ENCODE measurements at places on chromosomes 1 and 21.

DNA sequence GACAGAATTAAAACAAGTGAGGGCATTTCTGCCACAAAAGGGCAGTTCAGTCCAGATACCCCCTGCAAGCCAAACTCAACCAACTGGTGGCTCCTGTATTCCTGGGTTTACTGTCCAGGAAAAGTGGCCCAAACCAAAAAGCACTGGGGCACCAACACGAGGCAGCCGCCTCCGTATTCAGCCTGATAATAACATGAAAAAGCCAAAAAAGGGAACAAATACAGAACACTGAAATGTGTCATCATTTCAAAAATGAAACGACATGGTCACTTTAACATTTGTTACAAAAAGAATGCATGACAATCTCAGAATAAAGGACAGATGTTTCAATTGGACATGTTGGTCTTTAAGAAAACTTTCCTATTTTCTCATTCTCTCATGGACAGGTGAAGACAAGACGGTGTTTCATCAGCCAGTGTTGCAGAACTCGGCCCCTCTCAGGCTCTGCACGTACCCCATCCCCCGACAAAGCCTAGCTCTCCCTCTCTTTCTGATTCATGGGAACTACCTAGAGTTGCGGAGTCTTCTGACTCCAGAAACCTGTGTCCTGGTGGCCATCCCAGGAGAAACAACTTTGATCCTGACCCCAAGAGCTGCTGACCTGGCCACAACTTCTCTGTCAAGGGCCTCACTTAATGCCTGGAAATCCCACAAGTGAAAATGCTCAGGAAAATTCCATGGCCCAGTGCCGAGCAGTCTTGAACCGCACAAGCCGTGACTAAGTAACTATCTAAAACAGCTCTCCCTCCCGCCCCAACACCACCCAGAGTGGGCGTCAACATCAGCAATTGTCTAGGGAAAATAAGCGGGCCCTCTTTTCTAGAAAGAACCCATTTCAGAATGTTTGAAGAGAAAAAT lies 27.1 kb downstream of the ZBTB17 start:
- peak; percentile 56 for ATAC-seq

GRCh38 chr1:32496127-32496526 lies 31.3 kb downstream of the ZBTB8B start:
- ATAC-seq = peak; percentile 54

DNA sequence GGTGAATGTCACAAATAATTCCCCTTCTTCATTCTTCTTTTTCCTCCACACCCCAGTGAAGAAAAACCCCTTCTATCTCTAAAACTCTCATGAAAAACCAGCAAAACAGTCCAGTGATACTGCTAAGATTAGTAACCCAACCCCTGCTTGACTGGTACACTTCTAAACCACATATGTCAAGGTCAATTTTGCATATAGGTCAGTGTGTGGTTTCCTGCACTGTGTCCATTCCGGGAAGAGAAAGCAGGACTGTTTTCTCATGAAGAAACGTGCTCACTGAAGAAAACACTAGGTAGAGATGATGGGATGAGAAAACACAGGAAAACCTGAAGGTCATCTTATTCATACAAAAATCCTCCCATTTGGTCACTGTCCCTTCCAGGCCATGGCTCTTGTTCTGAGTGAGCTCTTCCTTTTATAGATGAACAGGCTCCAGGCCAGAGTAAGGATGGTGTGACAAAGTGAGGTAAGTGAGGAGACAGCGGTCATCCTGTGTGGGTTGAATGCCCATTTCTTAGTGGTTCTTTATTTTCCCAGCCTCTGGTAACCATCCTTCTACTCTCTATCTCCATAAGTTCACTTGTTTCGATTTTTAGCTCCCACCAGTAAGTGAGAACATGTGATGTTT lies 122.7 kb downstream of the FASLG start:
- ATAC-seq = peak; percentile 92

DNA sequence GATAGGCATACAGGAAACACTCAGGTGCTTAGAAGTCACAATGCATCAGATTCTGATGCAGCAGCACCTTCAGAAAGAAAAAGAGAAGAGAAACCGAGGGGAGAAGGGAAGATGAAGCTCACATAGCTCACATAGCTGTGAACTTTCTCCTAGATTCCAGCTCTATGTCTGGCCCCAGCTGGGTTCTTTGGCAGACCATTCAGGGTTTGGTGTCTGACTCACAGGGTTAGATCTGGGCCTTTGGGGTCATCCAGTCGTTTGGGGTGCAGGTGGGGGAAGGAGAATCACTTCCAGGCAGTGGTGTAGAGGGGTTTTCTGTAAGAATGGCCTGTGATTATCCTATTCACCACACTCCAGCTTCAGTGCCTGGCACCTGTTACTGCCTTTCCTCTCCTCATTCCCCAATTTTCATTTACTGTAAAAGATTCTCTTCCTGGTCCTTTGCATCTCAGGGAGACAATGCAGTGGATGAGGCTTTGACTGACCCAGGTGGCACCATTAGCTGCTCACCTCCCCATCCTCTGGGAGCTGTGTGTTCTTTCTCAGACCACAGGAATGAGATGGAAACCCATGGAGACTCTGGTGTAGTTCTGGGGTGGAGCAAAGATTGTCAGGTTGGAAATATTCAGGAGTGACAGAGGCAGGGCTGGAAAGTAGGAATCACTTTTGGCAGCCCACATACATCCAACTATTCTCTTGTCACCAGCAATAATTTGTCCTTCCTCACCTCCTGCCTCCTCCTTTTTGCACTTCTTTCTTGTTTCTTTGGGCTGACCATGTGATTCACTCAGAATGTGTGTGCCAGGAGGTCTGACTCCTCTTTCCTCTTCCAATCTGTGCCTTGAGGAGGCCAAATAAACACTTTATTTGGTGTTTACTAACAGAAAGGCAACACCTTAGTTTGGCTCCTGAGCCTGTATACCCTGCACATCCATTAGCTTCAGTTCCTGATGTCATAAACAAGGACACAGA lies 103.3 kb downstream of the PAPPA2 start:
- no peak for ATAC-seq

All from SK-N-SH treated with all-trans-retinoic acid at 6 μM for 48 hours (cell line).